NCI-H1930 (cell line): ENCODE measurements at places on chromosomes 11 and 22.

- DNase-seq, result no peak
Observed at GRCh38 chr22:47150426-47150825, 388.0 kb downstream of the TBC1D22A start.

- no peak for DNase-seq
Observed at GRCh38 chr22:41687901-41688364, 734 bp downstream of the SNU13 start.

- no peak for DNase-seq
Observed at GRCh38 chr11:104256525-104256924, 92.6 kb upstream of the PDGFD start.

- DNase-seq, result no peak
Observed at GRCh38 chr11:46898396-46899095, 19.8 kb downstream of the LRP4 start.

- no peak for DNase-seq
Observed at GRCh38 chr11:122434786-122435185, 220.7 kb upstream of the UBASH3B start.

DNA sequence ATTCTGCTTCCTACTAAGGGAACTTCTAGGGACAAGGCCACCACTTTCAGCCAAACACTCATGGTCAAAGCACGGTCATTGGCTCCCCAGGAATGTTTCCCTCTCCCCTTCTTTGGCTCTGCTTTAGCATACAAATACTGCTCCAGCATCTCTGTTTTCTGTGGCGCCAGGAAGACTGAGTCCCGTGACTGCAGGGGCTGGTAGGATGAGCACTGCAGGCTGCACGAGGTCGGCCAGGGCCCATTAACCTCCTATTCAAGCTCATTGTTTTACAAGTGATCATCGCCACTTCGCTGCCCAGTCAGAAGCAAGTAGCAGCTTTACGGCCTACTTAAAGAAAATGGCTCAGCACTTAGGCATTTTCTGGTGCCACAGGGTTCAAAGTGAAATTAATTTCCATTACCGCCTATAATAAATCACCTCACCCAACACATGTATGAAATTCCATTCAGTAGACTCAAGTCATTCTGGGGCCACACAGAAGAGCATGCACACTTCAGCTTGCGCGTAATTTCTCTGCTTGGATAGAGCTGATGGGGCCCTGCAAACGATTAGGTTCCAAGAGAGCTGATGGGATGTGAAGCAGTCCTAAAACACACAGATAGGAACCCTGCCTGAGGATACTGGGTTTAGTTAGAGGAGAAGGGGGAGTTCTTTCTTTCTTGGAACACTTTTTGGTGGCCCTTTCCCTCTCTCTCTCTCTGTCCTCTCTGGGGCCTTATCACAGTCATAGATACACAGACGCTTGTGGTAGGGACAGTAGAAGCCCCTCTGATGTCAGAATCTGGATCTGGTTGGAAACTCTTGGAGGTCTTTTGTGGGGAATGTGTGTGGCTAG lies 173.7 kb downstream of the KIF18A start:
- no peak for DNase-seq

GRCh38 chr22:20312396-20313191 lies 7.3 kb downstream of the DGCR6L start:
- no peak for DNase-seq

DNA sequence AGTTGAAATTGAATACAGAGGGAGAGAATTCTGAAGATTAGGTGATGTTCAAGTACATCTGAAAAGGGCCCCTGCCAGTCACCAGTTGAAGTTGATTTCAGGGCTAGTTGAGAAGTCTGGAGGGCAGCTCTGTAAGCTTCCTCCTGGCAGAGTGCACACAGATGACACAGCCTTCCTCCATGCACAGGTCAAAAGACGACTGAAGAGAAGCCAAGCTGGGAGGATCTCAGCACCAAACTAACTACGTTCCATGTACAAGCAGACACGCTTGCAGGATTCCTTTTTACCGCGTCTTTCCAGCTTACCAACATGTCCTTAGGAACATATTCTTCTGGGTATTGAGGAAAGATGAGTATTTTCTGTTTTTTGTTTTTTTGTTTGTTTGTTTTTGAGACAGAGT lies 7.9 kb downstream of the BARX2 start:
- DNase-seq, result no peak

DNA sequence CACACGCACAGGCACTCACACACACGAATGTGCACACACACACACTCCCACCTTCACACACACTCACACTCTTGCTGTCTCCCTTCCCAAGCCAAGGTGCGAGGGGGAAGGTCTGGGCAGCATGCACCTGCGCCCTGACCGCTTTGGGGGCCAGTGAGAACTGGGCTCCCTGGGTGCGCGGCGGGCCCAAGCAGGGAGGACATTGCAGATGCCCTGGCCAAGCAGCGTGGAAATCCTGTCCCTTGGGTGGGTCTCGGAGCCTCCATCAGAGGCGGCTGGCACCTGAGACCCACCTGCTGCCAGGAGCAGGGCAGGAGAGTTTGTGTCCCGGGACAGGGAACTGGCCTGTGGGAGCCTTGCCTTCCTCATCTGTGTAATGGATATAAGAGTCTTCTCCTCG lies 3.3 kb downstream of the CD81 start:
- DNase-seq, result no peak

DNA sequence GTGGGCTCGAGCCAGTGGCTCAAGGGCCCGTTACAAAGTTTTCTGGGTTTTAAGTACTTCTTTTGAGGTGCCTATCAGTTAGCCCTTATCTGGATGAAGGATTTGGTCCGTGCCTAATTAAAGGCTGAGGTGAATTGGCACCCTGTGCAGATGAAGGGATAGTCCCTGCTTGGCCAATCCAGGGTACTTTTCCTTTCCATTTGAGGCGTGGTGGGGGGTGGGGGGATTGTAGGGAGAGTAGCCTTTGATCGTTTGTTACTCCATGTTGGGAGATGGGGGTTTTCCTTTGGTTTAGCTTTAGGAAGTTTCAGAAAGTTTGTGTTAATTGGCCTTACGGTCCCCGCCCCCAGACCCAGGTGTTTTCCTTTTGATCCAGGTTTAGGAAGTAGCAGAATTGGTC lies 170.8 kb downstream of the DDX10 start:
- DNase-seq, result no peak

GRCh38 chr11:68978626-68978930 lies 2.2 kb downstream of the MRGPRD start:
- no peak for DNase-seq

DNA sequence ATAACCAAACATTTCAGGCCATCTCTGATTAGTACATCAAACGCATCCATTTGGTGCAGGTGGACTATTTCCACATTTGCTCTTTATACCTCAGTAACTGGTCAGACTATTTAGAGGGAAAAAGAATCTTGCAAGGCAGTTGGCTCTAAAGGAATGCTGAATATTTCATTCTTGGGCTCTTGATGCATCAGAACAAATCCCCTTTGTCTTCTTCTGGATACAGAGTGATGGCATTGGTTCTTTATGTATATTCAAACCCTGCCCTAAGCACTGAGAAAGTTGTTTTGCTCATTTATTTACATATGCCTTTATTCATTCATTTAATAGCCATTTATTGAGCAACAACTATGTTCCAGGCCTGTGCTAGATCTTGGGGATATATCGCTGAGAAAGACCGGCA lies 31.1 kb upstream of the RAB30 start:
- DNase-seq, result no peak

DNA sequence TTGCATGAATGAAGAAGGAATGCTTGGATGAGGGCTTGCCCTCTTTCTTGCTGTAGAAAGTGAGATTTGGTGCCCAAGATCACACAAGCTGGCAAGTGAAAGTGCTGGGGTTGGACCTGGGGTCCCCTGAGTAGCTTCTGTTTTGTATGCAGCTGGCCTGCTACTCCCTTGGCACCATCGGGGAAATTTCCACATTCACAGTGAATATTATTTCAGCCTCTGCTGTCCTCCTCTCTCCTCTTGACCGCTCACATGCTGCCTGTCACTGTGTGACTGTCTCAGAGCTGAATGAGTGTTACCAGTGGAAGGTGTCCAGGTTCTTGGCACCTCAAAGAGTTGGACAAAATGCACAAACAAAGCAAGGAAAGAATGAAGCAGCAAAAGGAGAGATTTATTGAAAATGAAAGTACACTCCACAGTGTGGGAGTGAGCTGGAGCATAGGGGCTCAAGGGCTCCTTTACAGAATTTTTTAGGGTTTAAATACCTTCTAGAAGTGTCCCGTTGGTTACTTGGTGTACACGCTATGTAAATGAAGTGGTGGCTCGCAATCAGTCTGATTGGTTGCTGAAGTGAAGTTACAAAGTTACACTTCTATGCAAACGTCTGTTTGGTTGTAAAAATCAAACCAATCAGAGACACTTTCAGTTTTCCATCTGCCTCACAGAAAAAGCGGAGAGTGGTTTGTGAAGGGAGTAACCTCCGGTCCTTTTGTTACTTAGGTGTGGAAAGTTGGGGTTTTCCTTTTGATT lies 87.4 kb downstream of the DEPDC5 start:
- no peak for DNase-seq

DNA sequence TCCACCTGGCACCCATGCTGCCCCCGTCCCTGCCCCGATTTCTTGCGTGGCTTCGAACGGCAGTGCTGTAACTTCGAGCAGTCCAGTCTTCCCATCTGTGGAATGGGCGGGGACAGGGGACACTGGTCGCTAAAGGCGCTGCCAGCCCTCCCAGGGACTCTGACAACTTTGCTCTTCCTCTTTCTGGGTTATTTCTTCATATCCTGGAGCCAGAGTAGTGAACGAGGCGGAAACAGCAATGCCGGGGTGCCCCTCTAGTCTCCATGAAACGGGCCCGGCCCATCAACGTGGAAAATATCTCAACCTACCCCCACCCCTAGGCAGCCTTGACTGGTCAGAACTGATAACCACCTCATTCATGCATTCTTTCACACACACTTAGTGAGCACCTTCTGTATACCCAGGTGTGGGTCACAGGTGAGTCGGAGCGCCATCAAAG lies 42.8 kb downstream of the TRIOBP start:
- DNase-seq, result no peak

DNA sequence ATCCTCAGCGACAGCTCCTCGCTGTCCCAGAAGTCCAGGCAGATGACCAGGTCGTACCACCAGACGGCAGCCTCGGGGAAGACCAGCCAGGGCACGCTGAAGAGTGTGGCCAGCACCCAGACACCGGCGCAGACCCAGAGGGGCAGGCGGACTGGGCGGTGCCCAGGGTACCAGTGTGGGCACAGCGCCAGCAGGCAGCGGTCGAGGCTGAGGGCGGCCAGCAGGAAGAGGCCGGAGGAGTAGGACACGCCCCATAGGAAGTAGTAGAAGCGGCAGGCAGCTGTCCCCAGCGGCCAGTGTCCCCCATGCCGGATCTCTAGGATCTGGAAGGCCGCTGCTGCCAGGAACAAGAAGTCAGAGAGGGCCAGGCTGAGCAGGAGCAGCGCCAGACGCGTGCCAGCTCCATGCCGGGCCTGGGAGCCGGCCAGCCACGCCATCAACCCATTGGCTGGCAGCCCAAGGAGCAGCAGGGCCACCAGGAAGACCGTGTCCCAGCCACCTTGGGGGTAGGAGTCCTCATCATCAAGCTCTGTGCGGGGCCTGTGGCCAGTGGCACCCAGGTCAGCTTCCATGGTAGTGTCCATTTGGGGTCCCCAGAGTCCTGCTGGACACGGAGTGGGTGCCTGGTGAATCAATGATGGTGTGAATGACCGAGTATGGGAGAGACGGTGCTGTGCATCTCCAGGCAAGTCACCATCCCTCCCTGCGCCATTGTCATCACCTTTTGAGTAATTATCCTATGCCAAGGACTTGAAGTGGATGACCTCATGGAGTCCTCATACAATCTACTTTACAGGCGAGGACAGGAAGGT lies at the start of gene GPR152:
TSS of gene GPR152 (minus strand) at position 589 of the 812 bp plus-strand sequence. CDS start at position 584, 5 bp downstream.
- DNase-seq, result no peak

DNA sequence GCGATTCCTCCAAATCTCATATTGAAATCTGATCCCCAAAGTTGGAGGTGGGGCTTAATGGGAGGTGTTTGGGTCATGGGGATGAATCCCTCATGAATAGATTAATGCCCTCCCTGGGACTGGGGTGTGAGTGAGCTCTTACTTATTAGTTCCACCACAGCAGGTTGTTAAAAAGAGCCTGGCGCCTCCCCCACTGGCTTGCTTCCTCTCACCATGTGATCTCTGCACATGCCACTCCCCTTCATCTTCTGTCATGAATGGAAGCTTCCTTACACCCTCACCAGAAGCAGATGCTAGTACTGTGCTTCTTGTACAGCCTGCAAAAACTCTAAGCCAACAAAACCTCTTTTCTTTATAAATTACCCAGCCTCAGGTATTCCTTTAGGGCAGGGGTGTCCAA lies 8.8 kb downstream of the RRAS2 start:
- no peak for DNase-seq

DNA sequence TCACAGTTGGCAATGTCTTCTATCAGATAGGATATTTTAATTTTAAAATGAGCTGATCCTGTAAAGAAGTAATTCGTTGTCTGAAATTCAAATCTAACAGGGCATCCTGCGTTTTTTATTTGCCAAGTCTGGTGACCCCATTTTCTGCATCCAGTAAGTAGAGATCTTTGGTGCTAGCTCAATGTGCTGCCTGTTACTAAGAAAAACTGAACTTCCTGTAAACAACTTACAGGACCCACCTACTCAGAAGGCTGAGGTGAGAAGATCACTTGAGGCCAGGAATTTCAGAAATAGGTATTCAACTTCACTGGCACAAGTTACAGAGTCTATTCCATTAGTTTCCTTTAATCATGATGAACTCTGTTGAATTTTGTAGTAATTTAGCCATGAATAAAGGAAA lies 4.0 kb downstream of the ARL14EP start:
- no peak for DNase-seq

DNA sequence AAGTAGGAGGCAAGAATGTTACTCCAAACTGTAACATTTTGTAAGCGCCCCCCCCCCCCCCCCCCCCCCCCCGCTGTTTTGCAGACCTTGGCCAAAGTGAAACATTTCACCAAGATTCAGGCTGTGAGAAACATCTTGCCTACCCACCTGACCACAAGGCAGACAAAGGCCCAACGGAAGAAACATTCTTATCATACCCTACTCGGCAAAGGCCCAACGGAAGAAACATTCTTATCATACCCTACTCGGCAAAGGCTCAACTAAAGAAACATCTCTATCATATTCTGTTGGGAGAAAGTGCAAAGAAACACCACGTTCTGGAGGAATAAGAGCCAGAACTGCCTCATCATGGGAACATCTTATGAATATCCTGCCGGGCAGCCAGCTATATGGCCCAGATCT lies 117.1 kb downstream of the JRKL start:
- DNase-seq, result no peak

DNA sequence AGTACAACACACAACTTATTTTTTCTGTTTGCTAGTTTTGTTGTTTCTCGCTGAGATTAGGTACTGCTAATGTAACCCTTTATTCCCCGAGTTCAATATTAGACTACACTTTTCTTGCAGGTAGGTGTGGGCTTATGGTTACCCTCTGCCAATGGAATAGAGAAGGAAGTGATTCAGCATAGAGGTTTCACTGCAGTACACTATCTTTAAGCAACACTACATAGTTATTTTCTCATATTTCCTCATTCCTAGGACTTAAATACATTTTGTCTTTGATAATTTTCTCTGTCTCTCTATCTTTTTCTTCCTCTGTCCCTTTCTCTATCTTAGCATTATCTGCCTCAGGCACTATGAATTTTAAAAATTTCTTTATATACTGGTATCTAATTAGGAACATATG lies 791.0 kb downstream of the FAM181B start:
- no peak for DNase-seq

- DNase-seq, result no peak
Observed at GRCh38 chr11:105456950-105457349, 152.9 kb upstream of the GRIA4 start.

- no peak for DNase-seq
Observed at GRCh38 chr22:50046481-50047245, 11.4 kb downstream of the TTLL8 start.

- no peak for DNase-seq
Observed at GRCh38 chr11:84089072-84090057, 803.2 kb upstream of the CCDC90B start.

- DNase-seq, result no peak
Observed at GRCh38 chr11:78349114-78349513, 68.5 kb downstream of the GAB2 start.
